Left renal pelvis (tissue), 4 donors: ENCODE measurements at places on chromosomes 2 and 18.
A peak's percentile ranks its signal among the peaks of the same experiment; 100 is the strongest.

- DNase-seq: no peak
Measured at GRCh38 chr2:126756125-126756524, 100.2 kb downstream of the GYPC start.

DNA sequence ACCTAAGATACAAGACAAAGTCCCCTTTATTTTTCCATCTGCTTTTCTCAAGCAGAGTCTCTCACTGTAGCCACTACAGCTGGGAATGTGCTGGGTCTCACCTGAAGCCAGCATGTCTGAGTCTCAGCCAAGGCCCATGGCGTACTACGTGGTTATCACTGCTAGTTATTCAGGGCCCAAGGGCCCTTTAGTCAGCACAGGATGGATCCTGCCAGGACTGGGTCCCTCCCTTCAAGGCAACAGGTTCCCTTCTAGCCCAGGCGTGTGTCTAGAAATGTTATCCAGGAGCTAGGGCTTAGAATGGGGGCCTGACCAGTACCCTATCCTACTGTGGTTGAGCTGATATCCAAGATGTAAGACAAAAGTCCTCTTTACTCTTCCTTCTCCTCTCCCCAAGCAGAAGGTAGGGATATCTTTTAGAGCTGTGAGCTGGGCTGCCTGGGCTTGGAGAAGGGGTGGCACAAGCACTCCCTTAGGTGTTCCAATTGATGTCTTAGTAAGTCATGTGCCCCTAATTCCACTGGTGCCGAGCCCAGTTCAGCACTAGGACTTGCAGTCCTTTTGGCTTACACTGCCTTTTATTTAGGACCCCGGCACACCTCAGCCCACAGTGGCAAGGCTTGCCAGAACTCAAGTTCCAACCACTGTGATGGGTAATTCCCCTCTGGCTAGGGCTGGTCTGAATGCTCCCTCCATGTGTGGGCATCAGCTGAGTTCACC is 17.7 kb downstream of the VPS54 start:
- DNase-seq: no peak

- DNase-seq: no peak
Measured at GRCh38 chr18:24947521-24948305, 404.3 kb downstream of the ZNF521 start.

DNA sequence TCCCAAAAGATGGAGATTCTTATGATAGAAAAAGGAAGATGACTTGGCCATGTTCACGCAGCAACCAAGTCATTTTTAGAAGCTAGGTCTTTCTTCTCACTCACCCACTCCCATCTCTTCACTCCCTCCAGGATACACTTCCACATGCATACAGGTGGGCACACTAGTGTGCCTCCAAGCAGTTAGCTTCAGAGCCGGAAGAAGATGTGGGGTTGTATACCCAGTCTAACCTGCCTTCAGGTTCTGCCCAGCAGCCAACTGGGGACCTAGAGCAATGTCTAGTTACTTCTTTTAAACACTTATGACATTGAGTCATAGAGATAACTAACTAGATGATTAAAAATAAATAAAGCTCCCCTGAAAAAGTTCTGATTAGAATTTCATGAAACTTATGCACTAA is 21.8 kb upstream of the TANK start:
- DNase-seq: no peak

GRCh38 chr2:62577994-62578781 is 72.2 kb upstream of the TMEM17 start:
- DNase-seq: no peak

DNA sequence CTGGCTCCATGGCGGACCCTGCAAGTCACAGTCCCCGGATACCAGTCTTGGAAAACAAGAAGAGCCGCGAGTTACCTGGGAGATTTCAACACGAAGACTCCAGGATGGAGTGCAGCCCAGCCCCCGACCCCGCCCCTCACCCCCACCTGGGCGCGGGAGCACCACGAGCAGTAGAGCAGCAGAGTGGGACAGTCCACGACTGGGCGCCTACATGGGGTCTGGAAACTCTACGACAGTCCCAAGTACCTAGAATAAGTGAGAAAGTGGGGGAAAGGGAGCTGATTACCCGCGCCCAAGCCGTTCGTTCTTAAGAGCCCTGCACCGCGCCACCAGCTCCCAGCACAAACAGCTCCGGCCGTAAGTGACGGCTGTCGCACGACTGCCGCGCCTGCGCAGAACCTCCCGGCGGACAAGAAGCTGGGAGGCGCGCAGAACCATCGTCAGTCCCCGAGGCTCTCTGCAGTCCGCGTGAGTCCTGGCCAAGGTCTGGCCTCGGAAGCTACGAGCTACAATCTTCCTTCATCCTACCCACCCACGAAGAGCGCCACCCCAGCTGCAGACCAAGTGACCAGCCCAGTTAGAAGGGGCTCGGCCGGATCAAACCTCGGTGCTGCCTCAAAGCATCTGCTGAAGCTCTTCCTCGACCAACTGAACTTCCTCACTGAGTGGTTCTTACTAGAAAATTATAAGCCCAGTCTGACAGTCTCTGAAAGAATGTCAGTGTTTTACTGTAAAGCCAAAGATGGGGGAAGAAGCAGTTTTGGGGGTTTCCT is at the start of gene DPY30:
DPY30 (minus strand) TSS at position 359 of the 773 bp plus-strand sequence; CDS start at position 10, 349 bp downstream.
- DNase-seq: peak; percentile 89

GRCh38 chr2:168514692-168515091 is 58.6 kb downstream of the CERS6 start:
- DNase-seq: no peak

DNA sequence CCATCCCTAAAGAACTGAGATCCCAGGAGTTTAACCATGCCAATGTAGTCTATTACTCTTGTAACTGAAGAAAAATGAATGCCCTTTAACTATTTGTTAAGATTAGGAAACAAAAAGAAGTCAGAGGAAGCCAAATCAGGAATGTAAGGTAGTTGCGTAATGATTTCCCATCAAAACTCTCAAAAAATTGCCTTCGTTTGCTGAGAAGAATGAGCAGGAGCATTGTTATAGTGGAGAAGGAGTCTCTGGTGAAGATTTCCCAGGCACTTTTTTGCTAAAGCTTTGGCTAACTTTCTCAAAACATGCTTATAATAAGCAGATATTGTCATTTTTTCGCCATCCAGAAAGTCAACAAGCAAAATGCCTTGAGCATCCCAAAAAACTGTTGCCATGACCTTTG is 224.0 kb upstream of the SIX2 start:
- DNase-seq: no peak

DNA sequence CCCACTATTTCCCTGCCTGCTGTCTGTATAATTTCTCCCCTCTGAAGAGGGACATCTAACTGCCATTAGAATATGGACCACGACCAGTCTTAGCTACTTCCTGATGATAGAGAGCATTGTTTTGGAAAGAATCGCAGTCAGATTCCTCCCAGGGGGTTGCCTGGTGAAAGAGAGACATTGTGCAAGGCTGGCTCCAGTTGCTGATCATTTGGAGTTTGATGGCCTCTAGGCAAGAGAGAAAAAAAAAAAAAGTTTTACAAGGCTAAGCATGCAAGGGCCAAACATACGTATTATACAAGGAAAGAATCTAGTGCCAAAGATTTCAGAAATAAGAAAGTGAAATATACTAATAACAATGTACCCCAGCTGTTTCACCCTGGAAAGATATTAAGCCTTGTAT is 182.2 kb downstream of the CMPK2 start:
- no peak for DNase-seq

DNA sequence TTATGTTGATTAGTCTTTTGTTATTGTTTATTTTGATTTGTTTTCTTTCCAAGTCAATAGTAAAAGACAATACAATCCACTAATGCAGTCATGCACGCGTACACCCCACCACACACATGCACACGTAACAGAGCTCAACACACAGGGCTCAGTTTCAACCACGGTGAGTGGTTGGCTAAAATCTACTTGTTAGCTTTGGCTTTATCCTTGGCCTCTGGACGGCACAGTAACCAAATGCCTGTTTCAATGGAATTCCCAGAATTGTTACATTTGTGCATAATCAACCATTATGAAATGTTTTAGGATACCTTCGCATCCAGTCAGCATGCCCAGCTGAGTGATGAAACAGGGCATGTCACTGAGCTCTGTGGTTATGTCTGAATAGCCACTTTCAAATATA is 53.2 kb downstream of the NYAP2 start:
- no peak for DNase-seq

DNA sequence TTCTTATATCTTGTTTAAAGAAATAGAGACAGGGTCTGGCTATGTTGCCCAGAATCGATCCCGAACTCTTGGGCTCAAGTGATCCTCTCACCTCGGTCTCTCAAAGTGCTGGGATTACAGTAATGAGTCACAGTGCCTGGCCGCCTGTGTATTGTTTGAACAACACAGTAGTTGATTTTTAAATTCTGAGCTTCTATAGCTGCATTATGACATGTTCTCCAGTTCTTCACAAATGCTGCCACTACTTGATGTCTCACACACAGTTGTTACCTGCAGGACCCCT is 7.7 kb upstream of the RHOB start:
- DNase-seq: no peak

DNA sequence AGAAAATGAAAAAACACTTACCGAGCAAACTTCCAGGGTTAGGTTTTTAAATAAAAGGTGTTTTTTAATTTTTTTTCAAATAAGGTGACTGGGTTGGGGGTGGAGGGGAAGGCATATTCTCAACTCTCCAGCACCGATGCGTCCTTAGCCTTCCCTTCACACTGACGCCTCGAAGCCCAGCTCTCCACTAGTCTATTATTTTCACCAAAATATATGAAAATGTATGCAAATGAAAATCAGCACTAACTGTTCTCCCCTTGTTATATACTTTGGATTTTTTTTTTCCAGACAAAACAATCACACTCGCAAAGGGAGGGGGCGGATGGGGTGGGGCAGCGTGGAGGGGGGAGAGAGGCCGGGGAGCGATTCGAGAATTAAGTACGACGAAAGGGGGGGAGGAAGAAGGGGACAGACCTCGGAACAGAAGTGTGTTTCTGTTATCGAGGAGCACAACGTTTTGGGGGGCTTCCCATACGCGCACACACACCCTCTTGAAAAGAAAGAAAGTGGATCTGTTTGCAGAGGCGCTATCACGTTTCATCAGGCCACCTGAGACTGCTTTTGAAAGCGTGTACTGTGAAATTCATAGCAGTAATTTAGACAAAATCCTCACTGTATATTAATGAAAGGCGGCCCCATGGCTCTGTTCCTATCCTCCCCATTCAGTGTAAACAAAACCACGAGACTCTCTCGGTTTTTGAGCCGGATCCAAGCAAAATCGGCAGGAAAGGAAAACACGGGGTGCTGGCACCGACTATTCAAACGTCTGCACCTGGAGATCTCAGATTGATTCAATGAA is 2.4 kb upstream of the POU3F3 start:
- DNase-seq: no peak

- DNase-seq: no peak
Measured at GRCh38 chr2:39350658-39351057, 86.4 kb downstream of the MAP4K3 start.

- no peak for DNase-seq
Measured at GRCh38 chr2:43453179-43454170, 142.4 kb downstream of the THADA start.

DNA sequence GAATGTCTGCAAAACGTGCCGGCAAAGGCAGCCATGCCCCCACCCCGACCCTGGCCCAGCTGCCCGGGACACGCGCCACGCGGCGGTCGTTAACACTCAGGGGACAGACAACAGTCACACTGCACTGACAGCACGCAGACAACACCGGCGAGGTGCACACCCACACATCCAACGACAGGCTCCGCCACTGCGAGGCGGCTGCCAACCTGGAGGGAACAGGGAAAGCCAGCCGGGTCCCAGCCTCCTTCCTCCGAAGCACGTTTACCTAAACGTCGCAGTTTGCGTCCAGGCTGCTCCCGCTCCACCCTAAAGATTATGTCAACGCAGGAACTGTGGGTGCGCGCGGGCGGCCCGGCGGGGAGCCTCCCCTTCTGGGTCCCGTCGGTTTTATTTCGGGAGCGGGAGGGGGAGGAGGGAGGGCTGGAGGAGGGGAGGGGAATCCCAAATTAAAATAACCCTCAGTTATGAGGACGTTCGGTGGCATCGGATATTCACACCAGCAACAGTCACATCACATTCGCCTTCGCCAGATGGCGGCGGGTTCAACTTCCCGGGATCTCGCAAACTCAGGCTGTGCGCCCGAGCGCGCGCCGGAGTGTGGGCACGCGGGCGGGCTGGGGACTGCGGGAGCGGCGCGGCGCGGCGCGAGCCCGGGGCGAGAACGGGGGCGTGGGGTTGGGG is 644 bp downstream of the PTGR3 start:
- DNase-seq: no peak

DNA sequence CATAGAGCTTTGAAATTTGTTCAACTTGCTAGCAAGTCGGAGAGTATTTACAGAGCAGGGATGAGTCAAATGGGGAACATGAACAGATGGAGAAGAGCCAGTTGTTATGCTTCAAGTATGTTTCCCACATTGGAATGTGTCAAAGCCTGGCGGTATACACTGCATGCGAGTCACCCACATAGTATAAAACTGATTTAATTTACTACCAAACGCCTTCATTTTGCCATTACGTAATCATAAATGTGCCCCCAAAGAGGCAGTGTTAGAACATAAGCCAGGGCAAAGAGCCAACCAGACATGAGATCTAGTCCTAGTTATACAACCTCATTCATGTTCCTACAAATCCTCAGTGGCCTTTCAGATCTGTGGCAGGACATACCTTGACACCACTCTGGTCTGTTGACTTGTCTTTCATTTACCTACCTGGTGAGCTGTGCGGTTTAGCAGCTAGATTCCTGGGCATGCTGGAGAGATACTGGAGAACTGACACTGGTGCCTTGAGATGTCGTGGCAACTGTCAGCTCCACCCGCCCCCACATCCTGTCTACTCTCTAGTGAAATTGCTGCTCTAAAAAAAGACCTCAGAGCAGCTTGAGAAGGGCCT is 21.7 kb upstream of the NRP2 start:
- no peak for DNase-seq

GRCh38 chr2:10834068-10834655 is 21.6 kb upstream of the PDIA6 start:
- no peak for DNase-seq

DNA sequence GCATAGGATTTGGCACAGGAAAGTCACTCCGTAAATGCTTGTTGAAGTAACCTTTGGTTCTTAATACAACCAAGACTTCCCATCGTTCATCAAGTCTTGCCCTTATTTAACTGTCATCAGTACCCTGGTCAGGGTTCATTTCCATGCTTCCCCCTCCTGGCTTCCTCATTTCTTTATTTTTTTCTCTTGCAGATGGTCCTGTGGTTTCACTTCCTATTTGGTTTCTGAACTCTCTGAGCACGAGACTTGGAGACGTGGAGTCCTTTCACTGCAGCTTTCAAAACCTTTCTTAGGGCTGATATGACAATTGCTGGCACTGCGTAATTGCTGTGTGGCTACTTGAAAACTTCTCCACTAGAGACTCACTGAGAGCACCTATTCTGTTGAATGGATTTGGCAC is 59.9 kb upstream of the PID1 start:
- DNase-seq: no peak

DNA sequence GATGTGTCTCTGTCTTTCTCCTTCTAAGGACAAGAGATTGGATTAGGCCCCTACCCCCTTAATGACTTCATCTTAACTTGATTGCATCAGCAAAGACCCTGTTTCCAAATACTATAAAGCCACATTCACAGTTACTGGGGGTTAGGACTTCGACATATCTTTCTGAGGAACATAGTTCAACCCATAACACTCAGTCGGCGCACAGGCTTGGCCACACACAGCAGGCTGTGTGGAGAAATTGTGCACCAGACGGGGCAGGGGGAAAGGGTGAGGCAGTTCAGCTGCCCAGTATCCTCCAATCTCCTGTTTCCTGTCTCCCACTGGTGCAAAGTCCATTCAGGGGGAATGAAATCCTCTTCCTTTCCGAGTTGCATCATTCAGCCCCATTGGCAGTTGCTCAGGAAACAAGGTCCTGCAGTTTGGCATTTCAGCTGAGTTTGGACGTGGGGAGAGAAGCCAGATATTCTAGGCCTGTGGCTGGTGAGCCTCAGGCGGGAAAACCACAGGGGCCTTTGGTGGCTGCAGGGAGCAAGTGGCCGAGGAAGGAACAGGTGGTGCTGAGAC is 9.4 kb upstream of the RAPGEF4 start:
- no peak for DNase-seq
